Activated gamma-delta T cell treated with Interleukin-2 at 50 U/mL for 16 hours (primary cell): ENCODE measurements at places on chromosomes 3 and 15.

DNA sequence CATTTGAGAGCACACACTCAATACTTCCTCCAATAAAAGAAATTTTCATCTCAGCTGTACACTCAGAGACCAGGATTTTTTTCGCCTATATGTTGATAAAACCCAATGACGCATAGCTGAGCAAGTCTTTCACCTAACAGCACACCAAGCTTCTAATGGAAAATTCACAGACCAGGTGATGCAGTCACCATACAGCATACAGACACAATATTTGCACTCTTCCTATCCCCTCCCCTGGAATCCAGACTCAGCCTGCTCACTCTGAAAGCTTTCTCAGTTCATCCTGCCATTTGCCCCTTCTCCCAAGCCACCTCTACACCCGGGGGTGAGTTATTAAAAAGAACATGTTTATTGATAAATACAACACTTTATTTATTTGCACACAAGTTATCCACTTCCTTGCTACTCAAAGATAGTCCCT, 1.7 kb downstream of the TBC1D5 start:
- no peak for DNase-seq

- no peak for DNase-seq
Measured at GRCh38 chr3:140403608-140404007, 274.3 kb upstream of the TRIM42 start.

GRCh38 chr3:128407247-128407646, 59.4 kb downstream of the DNAJB8 start:
- DNase-seq, result no peak

DNA sequence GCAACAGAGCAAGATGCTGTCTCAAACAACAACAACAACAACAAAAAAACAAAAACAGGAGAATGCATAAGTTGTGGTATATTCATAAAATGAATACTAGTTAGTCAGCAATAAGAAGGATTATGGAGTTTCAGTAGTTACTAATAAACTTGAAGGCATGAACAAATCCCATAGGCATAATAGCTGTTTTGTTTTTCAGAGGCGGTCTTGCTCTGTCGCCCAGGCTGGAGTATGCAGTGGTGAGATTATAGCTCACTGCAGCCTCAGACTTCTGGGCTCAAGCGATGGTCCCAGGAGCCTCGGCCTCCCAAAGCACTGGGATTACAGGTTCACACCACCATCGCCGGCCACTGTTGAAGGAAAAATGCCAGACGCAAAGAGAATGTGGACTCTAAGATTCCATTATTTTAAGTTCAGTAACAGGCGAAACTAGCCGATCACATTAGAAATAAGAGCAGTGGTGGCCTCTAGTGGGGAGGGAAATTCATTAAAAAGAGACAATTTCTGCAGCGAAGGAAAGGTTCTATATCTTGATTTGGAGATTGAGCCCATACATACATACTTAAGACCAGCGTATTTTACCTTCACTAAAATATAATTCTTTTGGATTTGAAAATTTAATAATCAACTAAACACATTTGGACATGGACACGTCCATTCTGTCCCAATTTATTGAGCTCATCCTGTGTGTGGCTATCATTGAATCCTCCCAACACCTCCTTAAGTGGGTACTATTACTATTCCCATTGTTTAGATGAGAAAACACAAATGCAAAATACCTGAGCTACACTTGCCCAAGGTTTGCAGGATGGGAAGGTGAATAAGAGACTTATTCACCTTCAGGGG, 27.4 kb upstream of the HDAC11 start:
- peak; percentile 43 for DNase-seq

- no peak for DNase-seq
Measured at GRCh38 chr3:132753946-132754345, 31.7 kb upstream of the NPHP3 start.

DNA sequence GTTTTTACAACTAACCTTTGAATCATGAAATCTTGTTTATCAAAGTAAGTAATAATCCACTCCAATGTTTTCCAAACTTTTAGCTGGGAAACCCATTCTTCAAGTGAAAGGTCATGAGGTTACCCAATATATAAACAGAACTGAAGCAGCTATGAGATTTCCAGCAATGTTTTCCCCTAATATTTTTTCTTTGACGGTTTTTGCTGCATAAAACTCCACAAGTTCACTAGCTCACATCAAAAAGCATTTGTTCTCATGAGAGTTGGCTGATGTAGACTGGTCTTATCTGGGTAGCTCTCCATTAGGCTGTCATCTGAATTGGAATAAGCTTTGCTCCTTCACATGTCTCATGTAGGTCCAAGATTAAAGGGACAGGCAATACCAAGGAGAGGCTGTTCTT, 241.2 kb upstream of the LRRC3B start:
- DNase-seq, result no peak

DNA sequence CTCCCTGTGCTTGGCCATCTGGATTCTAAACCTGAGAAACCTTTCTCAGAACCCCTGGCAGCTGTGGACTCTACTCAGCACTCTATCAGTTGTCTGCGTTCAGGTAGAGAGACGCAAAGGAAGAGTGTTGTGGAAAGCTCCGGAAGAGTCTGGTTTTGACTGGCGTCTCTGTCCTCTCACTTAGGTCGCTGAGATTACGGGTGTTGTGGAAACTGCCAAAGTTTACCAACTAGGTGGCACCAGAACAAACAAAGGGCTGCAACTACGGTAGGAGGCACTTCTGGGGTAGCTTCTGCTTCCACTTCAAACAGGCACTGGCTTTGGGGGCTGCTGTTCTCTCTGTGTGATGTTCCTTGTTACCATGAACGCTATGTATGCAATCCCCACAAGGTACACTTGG, 19.2 kb upstream of the ITPKA start:
- no peak for DNase-seq

DNA sequence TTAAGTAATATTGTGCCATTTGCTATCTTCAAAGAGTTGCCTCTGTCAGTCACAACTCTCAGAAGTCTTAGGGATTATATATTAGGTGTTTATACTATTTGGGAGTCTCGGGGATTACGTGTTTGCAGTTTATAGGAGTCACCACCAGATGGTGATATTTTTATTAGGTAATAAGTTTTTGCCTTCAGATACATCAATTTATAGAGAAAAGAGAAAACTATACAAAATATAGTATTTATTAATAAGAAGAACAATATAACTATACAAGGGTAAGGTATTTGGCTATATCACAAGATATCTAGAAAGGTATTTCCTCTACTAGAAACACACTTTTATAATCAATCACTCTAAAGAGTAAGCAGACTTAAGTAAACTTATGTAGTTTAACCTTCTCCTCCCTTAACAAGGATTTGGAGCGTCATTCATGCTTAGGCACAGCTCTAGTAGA, 10.7 kb upstream of the DHX36 start:
- DNase-seq, result no peak

DNA sequence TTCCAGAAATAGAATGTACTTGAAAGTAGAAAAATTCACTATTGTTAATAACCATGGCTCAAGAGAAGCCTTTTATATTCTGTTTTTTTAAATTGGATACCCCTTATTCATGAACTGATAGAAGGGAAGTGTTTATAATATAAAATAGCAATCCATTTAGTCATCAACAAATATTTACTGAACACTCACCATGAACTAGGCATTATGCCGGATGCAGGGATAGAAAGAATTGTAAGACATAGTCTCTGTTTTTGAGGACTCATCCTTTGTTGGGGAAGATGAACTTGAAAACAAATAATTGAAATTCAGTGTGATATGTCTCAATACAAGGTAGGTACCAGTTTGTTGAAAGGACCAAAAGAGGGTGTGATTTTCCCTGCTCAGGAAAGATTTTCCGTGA, 160.9 kb upstream of the SATB1 start:
- no peak for DNase-seq

DNA sequence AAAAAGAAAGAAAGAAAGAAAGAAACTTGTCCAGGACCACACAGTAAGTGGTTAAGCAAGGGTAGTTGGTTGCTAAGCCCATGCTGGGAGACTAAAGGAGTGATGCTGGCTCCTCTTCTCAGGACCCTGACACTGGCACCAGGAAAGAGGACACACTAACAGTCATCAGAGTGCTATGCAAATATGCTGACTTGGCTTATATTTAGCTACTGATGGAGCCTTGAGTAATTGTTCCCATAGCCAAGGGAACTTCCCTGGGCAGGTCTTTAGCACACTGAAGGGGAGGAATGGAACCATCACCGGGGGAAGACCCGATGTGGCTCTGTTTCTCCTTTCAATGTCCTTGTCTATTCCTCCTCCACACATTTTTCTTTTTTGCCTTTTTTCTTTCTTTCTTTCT, 6.2 kb downstream of the TMEM40 start:
- DNase-seq, result no peak

GRCh38 chr3:160754371-160754854, 1.6 kb upstream of the PPM1L start:
- no peak for DNase-seq

DNA sequence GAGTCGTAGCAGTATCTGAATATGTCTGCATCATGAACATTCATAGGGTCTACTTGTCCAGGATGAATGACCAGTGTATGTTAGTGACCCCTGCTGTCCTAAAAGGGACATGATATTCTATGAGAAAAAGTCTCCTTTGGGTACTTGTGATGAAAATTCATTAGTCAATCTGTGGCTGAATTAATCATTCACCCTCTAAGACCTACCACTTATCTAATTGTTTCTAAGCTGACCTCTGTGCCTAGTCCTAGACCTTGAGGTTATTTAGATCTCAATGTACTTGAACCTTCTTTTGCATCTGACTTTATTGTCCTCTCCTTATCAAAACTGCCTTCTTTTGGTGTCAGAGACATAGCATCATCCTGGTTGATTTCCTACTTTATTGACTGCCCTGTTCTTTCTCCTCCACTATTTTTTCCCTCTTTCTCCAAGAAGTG, 799.3 kb downstream of the DIPK2A start:
- DNase-seq, result no peak

GRCh38 chr3:149547413-149547812, 72.9 kb downstream of the TM4SF4 start:
- DNase-seq, result no peak

- no peak for DNase-seq
Measured at GRCh38 chr15:81161851-81162250, 27.8 kb downstream of the CFAP161 start.

DNA sequence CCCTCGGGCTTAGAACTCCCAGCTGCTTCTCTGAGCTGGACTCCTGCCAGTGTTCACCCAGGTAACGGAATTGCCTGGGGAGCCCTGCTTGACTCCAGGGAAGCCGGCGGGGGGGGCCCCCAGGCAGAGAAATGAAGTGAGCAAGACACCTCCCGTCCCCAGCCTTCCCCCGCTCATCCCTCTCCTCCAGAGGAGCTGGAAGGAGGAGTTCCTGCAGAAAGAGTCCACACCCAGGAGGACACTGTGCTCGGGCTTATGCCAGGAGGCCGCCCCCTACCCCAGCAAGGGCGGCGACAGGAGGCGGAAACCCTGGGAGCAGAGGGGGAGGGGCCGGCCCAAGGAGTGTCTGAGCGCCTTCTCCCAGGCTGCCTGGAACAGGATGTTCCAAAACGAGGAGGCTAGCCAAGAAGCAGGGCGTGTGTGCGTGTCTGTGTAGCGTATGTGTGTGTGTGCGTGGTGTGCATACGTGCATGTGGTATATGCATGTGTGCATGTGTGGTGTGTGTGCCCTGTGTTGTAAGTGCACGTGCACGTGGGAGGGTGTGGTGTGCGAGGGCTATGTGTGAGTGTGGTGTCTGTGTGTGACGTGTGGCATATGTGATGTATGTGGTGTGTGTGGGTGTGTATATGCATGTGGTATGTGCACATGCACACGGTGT, 511.3 kb downstream of the SHQ1 start:
- no peak for DNase-seq

DNA sequence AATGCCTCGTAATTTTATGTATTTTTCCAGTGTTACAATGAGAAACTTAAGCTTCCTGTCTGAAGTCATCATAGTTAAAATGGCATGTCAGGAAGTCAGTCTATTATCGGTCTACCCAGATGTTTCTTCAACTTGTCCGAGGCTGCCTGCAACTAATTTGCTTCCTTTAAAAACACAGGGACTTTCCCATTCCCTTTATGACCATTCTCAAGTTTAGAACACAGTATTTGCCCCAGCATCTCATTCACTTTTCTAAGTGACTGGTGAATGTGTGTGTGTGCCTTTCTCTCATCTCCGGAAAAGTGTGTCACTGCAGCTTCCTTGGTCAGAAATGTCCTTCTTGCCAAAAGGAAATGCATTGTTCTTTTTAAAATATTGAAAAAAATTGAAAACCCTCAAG, 466.6 kb downstream of the RAP2B start:
- no peak for DNase-seq

DNA sequence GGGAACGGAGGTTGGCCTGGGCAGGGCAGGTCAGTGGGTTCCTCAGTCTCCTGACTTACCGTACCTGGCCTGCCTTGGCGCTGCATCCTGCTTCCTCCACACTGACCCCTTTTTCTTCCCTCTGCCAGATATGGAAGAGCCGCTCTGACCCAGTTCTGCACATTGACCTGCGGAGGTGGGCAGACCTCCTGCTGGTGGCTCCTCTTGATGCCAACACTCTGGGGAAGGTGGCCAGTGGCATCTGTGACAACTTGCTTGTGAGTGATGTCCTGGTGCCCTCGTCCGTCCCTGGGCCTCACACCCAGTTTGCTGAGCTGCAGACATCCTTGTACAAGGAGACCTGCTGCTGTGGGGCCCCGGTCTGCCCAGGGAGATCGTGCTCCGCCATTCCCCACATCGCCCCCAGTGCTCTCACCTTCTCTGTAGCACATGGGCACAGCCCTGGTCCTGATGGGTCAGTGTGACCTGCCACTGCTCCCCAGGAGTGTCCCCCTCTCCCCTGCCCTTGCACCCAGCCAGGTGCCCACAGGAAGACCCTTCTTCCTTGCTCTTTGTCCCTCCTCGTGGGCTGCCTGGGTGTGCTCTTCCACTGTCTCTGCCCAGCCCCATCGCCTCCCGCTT, 21.0 kb downstream of the PPCDC start:
- no peak for DNase-seq

DNA sequence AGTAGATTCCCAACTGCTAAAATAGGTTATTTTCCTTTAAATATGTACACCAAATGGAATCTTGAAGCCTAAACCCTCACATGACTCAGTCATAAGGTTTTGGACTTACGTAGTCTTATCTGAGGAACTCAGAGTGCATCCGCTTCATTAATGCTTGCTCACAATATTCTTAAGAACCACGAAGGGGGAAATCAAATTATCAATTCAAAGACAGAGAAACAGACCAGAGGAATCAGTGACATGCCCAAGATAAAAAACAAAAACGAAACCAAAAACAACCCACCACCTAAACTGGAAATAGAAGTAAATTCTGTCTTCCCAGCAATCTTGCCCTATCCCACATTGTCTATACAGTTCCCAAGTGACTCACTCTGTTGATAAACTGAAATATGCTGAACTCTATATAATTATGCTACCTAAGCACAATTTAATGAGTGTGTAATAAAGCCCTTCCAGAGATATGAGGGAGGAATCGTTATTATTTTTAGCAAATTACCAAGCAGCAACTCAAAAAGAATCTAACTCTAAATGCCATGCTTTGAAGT, 135.4 kb upstream of the CBLB start:
- no peak for DNase-seq

DNA sequence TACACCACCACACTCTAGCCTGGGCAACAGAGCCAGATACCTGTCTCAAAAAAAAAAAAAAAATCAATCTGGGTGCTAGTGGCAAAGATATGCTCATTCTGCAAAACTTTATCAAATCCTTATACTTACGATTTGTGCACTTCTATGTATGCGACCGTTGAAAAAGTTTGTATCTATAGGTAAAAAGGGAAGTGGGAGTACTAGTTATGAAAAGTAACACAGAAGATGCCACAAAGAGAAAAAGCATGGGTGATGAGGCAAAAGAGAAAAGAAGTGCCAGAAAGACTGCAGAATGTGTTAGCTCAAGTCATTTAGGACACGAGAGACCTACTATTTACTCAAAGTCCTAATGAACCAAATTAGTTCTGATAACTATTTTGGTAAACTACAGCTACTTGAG, 407.8 kb downstream of the SHQ1 start:
- DNase-seq, result no peak

- DNase-seq, result no peak
Measured at GRCh38 chr15:67908756-67909155, 68.9 kb upstream of the RNU6-1 start.
